ENCODE measurements at places on chromosomes 1 and 21.
A peak's percentile ranks its signal among the peaks of the same experiment; 100 is the strongest.

DNA sequence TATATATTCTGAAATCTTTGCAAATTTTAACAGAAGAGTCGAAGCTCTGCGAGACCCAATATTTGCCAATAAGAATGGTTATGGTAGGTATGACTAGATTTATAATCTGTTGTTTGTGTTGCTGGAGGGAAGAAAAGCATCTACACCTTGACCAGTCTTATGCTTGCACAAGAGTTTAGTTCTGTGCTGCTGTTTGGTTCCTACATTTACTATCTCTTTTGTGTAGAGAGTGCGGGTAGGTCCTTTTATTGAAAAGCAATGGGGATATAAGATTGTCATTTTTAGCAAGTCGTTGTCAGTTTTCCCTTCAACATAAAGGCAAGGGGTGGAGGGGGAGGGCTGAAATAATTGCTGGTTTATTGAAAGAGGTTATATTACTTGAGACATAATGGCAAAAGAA is 396 bp downstream of the ELAVL4 start:
- no peak for DNase-seq

- DNase-seq: no peak
These were observed 139.1 kb upstream of the ZC3H11B start for GRCh38 chr1:219751870-219752507.

GRCh38 chr1:32273391-32274208 is 18.3 kb upstream of the HDAC1 start:
- no peak for DNase-seq

- DNase-seq: no peak
These were observed 230.8 kb downstream of the NEGR1 start for GRCh38 chr1:72051538-72051937.

- DNase-seq: peak; percentile 32
These were observed 43.8 kb downstream of the C1orf198 start for GRCh38 chr1:230824551-230824918.

DNA sequence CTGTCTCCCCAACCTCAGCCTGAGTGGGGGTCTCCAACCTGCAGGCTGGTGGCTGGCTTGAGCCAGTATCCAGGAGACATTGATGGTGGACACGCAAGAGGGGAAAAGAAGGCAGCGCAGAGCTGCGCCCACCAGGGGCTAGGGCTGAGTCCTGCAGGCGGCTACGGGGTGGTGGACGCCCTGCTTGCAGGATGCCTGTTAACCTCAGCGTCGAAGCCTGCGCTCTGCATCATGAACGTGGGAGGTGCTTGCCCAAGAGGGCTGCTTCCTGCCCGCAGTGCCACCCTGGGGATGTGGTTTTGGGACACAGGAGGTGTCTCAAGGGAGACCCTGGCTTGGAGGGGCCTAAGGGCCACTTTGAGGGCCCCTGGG is 11.6 kb downstream of the CFAP410 start:
- DNase-seq: no peak

DNA sequence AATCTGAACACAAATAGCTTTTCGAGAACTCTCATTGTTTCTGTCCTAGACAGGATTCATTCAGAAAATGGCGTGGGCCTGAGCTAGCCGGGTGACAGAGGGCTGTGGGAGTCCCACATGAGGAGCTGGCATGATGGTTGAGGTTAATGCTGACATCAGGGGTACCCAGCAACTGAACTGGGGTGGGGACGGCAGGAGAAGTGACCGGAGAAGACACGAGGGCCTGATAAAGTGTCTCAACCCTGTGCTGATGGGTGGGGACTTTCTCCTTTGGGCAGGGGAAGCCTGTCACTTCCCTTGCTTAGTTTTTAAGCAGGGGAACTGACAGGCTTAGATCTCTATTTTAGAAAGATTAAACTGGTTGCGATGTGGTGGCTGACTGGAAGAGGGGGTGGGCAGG is 14.6 kb downstream of the CHIT1 start:
- no peak for DNase-seq

GRCh38 chr1:187009320-187009719 is 180.6 kb downstream of the PLA2G4A start:
- no peak for DNase-seq

DNA sequence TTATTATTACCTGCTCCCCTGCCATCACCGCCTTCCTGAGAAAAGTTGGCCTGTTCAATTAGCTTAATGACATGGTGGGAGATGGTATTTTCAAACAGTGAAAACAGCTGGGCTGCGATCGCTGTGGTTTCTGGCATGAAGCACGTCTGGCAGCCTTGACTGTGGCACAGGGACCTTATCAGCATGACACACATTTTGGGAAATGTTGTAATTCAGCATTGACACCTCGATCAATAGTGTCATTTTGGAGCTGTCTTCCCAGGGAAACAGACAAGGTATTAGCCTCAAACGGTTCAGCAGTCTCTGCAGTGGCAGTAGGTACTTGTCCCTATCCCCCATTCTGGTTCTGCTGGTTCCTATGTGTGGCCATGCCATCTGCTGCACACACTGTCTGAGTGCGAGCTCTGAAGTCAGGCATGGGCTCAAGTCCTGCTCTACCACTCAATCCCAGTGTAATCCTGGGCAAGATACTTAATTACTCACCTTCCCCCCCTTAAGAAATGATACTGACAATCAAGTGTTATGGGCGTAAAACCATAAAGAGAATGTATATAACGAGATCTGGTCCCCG is 154.5 kb upstream of the KCND3 start:
- no peak for DNase-seq

GRCh38 chr1:51679435-51679834 is 62.5 kb downstream of the OSBPL9 start:
- no peak for DNase-seq

DNA sequence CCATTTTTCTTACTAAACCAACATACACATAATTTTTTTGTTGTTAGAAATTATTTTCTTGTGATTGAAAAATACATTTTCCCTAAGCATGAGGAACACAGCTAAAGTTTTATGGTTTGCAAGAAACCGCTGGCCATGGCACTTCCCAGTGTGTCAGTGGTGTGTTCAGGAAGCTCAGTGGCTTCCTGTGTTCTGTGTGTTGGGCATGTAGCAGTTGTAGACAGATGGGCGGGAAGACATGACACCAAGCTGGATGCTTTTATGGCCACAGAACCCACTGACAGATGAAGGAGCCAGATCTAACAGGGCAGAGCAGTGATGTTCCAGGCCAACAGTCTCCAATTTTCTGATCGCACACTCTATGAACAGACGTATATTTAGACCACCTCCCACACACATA is 119.8 kb downstream of the GALNT2 start:
- DNase-seq: no peak

- no peak for DNase-seq
These were observed 15.4 kb upstream of the ZBTB21 start for GRCh38 chr21:42025376-42026081.

- DNase-seq: no peak
These were observed 18.2 kb upstream of the QSOX1 start for GRCh38 chr1:180136331-180136967.

GRCh38 chr1:22875841-22876240 is 96.8 kb downstream of the LACTBL1 start:
- DNase-seq: no peak

DNA sequence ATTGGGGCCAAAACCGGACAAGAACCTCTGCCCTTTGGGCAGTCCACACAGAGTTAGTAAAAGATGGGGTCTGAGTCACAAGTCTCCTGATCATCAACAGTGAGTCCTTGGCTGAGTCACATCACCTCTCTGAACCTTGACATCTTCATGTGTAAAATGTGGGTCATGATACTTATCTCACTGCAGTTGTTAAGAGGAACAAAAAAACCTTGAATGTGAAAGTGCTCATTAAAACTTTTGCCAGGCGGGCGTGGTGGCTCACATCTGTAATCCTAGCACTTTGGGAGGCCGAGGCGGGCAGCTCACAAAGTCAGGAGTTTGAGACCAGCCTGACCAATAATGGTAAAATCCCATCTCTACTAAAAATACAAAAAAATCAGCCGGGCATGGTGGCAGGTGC is 15.7 kb downstream of the S100A16 start:
- DNase-seq: no peak

DNA sequence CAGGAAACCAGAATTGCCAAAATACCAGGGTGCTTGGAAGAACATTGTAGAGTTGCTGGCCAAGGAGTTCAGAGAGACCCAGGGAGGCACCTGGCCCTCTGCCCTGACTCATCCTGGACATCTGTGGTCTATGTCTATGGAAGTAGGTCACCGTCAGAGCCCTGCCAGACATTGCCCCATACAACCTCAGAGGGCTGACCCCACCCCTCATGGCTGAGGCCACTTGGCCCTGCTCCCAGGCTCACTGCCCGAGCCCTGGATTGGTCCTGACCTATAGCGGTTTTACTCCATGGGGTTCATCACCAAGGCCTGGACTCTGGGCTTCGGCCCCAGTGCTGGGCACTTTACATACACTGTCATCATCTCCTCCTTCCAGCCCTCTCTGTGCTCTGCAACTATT is 233.1 kb downstream of the PTPRU start:
- no peak for DNase-seq

DNA sequence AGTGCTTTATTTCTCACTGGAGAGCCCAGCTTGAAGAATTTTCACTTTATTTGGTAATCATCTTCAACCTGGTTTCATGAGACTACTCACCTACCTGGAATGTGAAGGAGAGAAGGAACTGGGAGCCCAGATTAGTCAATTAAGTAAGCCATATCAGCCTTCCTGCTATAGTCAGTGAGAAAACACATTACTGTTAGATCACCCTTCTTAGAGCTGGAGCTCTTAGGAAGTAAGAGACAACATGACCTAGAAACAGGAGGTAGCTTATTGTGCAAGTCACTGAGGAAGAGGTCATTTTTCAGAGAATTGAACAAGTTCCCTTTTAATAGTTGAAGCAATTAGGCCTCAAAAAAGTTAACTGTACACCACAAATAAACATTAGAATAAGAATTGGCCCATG is 49.2 kb upstream of the TEKT2 start:
- no peak for DNase-seq

DNA sequence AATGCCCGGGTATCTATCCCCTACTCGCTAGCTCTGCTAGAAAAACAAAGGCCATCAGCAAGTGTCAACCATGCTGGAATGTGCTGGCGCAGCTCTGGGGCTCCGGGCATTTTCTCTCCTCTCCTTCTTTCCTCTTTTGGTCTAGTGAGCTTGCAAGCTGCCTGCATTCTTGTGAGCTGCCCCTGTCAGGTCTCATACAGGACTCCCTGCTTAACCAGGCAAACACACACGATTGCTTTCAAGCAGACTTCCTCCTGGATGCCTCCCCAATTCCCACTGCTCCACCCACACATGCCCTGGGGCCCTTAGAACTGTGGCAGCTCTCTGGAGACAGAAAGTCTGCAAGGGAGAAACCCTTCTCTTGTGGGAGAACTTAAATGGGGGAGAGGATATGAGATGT is 35.7 kb upstream of the SUCO start:
- no peak for DNase-seq

GRCh38 chr1:52530563-52531144 is 22.2 kb downstream of the TUT4 start:
- no peak for DNase-seq

DNA sequence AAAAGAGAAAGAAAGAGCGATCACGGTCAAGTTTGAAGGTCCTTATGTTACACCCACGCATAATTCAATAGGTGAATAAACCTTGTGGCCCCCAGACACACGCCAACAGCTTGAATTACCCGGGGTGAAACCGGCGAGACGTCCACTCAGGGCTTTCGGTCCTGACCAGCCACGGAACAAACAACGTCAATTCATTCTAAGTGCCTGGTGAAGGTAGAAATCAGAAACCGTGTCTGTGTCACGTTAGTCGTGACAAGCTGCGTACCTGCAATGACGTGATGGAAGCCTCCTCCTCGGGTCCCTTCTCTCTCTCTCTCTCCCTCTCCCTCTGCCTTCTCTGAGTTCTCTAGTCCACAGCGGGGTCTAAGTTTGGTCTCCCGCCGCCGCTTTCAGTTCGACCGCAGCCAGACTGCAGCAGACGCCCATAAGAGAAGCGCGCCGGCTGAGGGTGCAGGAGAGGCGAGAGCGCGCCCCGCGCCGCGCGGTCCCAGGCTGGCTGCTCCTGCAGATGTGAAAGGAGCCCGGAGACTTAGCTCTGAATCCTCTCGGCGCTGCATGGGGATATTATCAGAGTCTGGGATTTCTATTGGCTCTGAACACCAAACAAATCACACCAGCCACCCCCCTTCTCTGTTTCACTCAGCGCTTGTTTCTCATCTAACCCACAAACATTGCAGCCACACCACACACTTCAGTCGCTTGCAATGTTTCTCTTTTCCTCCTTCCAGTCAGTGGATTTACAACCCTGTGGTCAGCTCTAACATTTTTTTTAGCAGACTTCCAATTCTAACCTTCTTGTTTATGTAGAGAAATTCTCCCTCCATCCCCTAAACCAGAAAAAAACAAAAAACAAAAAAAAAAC is at the start of gene GREM2:
Gene GREM2, minus strand, starts transcription at position 537 of the 862 bp plus-strand sequence. CDS start 118,680 bp downstream, outside the sequence.
- DNase-seq: peak; percentile 46

DNA sequence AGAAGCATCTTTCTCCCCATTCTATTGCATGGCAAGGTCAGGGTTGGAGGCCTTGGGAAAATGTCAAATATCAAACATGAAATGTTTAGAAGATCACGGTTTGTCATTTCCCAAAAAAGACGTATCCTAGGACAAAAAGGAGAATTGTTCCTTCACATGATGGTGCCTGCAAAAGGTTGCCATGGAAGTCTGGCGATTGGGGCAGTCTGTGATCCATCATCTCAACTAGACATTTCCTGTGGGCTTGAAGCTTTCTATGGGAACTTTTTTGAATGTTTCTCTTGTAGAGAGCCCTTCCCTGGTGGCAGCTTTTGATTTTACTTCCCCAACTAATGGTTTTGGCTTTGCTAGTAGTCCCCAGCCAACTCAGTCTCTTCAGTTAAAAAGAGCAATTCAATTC is 106.3 kb downstream of the TGFB2 start:
- no peak for DNase-seq

DNA sequence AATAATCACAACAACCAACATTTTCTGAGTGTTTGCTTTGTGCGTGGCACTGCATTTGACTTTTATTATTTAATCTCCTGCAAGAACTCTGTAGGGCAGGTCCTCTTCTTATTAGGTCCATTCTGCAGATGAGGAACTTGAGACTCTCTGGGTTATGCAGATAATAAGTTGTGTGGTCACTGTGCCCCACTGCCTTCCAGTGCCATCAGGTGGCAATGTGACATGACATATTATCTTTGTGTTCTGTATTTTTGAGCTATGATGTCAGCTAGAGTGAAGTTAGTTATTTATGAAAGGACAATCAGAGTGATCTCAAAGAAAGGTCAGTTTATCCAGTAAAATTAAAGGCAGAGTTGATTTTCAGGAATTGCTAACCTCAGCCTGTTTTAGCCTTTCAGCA is 196.0 kb downstream of the FMN2 start:
- DNase-seq: no peak

- DNase-seq: no peak
These were observed 7.3 kb downstream of the GNG4 start for GRCh38 chr1:235642011-235642942.

DNA sequence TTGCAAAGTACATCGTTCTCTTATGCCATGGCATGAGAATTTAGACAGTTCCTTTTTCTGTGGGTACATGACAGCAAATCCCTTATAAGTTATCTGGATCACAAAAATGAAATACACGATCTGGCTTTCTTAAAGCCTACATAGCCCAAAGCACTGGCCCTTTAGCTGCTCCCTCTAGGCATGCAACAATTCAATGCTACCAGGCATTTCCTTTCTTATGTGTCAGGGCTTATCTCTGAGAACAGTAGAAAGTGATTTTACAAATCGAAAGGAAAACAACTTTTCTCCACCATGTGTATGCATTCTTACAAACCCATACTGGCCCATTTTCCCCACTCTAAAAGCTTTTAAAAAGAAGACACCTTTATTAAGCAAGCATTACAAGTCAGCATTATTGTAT is 139.7 kb downstream of the GRIK1 start:
- DNase-seq: no peak

- no peak for DNase-seq
These were observed 8.1 kb upstream of the TRIM67 start for GRCh38 chr1:231153726-231154125.
